ENCODE measurements at places on chromosomes 7 and 10. TPM values are rescaled to one million over a fixed set of nuclear protein-coding genes. Genes with fewer than 3 reads are reported as not detected.

GRCh38 chr10:50579491-50580261 is 44.1 kb downstream of the SGMS1 start:
- peak; percentile 28 for DNase-seq
- H3K4me1 ChIP-seq = peaks cover 21% of the 10 kb centered on the region
- H3K27me3 ChIP-seq = no peaks in the 10 kb centered on the region
- no peaks in the 10 kb centered on the region for H3K36me3 ChIP-seq
- H3K4me3 ChIP-seq = no peak overlapping the region

DNA sequence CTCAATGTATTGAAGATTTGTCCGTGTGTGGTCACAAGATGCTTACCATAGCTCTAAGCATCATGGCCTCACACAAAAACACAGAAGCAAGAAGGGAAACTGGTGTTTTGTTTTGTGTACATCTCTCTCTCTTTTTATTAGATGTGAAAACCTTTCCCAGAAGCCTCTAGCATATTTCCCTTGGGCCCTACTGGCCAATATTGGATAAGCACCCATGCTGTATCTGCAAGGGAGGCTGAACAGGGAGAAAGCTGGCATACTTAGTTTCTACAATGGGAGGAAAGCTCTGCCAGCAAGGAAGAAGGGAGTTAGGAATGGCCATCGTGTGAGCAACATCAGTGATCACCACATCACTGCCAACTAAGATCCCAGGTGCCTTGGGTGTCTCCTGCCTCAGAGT is 9.6 kb upstream of the NAMPT start:
- no peaks in the 10 kb centered on the region for H3K4me1 ChIP-seq
- no peak overlapping the region for H3K4me3 ChIP-seq
- DNase-seq = no peak
- no peaks in the 10 kb centered on the region for H3K27me3 ChIP-seq

DNA sequence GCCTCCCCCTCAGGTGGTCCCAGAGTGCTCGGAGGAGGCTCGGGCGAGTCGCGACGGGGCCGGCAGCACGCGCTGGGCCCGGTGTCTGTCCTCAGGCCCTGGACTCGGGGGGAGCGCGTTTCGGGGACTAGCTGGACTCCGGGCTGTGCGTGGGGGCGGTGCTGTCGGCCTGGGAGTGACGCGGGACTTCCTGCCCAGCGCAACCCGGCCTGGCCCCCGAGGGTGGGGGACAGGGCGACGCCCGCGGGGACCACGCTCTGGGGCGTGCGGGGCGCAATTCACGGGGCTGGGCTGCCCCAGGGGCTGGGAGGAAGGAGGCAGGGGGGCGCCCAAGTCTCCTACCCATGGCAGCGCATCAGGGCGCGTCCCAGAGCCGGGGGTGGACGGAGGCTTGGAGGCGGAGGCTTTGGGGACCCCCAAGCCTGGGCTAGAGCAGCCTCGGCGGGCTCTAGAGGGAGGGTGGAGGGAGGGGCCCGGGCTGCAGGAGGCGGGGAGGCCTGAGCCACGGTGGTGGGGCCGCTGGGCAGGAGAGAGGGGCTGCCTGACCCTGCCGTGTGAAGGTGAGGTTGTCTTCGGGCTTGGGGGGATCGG is 2.3 kb upstream of the VENTX start:
- no peaks in the 10 kb centered on the region for H3K36me3 ChIP-seq
- no peaks in the 10 kb centered on the region for H3K4me1 ChIP-seq
- DNase-seq = peak; percentile 30
- H3K27ac ChIP-seq = no peak overlapping the region
- H3K27me3 ChIP-seq = peaks cover 20% of the 10 kb centered on the region
- no peak overlapping the region for H3K4me3 ChIP-seq

GRCh38 chr10:114526504-114527238 is 122.4 kb upstream of the AFAP1L2 start:
- H3K36me3 ChIP-seq = peaks cover 6% of the 10 kb centered on the region
- peak overlapping the region; percentile 70 for H3K4me3 ChIP-seq
- H3K27ac ChIP-seq = peak overlapping the region; percentile 63
- no peaks in the 10 kb centered on the region for H3K27me3 ChIP-seq

DNA sequence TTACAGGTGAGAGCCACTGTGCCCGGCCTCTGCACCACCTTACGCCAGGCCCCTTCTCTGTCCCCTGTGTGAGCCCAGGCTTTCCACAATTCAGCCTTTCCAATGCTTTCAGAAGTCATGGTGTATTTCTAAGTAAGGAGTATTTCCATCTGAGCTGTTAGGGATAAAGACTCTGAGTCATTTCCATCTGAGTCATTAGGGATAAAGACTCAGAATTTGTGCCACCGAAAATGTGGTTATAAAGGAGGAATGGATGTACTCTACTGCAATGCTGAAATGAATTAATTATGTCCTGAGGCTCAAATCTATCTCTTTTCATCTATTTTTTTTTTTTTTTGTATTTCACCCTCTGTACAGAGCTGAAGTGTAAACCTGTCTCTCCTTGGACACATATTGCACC is 84.0 kb downstream of the GATA3 start:
- no peak for DNase-seq
- no peaks in the 10 kb centered on the region for H3K36me3 ChIP-seq

- no peak overlapping the region for H3K4me3 ChIP-seq
- no peak for DNase-seq
- no peaks in the 10 kb centered on the region for H3K36me3 ChIP-seq
- no peak overlapping the region for H3K27ac ChIP-seq
These were observed 210.5 kb downstream of the ETV1 start for GRCh38 chr7:13778967-13779366.

DNA sequence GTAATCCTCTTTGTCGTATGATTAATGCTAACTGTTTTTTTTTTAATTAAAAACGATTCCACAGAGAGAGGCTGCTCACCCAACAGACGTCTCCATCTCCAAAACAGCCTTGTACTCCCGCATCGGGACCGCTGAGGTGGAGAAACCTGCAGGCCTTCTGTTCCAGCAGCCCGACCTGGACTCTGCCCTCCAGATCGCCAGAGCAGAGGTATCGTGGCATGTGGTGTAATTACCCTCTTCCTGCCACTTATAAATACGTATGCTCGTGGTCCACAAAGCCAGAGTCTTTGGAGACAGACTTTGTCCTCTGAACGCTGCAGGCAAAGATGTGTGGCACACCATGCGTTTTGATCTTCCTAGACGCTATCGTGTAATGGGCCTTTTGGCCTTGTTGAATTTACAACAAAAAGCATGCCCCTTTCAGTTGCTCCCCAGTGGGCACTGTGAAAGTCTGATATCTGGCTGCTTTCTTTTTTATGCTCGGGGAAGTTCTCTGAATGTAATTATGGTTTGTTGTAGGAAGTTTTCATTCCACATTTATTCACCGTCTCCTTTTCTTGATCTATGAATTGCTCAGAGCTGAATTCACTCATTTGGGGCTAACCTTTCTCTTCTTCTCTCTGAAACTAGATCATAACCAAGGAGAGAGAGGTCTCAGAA is 33.6 kb upstream of the BTBD16 start:
- no peak for DNase-seq
- H3K4me3 ChIP-seq = no peak overlapping the region
- H3K36me3 ChIP-seq = no peaks in the 10 kb centered on the region
- no peaks in the 10 kb centered on the region for H3K4me1 ChIP-seq
- no peaks in the 10 kb centered on the region for H3K27me3 ChIP-seq

DNA sequence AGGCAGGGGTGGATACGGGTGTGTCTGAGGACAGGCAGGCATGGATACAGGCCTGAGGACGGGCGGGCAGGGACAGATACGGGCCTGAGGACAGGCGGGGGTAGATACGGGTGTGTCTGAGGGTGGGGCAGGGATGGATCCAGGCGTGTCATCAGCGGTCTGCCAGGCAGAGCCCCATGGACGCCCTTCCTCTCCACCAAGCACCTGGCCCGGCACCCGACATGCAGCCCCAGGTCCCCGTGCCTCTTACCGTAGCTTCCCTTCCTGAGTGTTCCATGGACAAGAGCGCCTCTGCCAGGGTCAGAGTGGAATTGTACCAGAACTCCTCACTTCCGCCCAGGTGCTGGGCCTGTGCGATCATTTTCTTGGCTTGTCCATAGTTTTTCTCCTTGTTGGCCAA is 74.6 kb upstream of the NKX6-2 start:
- no peaks in the 10 kb centered on the region for H3K4me1 ChIP-seq
- DNase-seq = peak; percentile 28
- no peaks in the 10 kb centered on the region for H3K36me3 ChIP-seq
- H3K27ac ChIP-seq = no peak overlapping the region
- no peak overlapping the region for H3K4me3 ChIP-seq

GRCh38 chr10:3671386-3671955 is 113.5 kb downstream of the KLF6 start:
- H3K4me1 ChIP-seq = no peaks in the 10 kb centered on the region
- H3K27me3 ChIP-seq = no peaks in the 10 kb centered on the region
- DNase-seq = no peak
- no peak overlapping the region for H3K4me3 ChIP-seq
- no peaks in the 10 kb centered on the region for H3K36me3 ChIP-seq

DNA sequence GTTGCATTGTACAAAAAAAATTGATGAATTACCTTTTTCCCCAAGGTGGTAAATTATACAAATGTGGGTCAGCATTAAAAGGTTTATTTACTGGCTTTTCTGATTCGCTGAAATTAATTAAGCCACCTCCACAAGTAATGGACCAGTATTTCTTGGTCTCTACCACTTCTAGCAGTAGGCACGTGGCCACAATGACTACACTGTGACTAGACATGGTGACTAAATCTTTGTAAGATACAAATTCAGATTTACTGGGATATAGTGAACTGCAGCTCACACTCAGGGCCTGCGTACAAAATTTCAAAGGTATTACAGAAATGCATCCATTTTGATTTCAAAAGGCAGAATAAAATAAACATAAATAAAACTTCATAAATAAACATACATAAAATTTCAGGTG is 10.9 kb downstream of the HPSE2 start:
- H3K36me3 ChIP-seq = no peaks in the 10 kb centered on the region
- H3K27me3 ChIP-seq = peaks cover 6% of the 10 kb centered on the region
- DNase-seq = no peak
- H3K27ac ChIP-seq = no peak overlapping the region

GRCh38 chr10:43377424-43377883 is 6.0 kb downstream of the FXYD4 start:
- no peak overlapping the region for H3K4me3 ChIP-seq
- DNase-seq = peak; percentile 75
- H3K27ac ChIP-seq = no peak overlapping the region
- no peaks in the 10 kb centered on the region for H3K4me1 ChIP-seq

The EGFR gene
- total RNA-seq = 61.3 TPM

The SOSTDC1 gene
- total RNA-seq = 13.4 TPM

The MUC12 gene
- 3.8 TPM for total RNA-seq

The PON1 gene
- total RNA-seq = not detected

The LIPK gene
- total RNA-seq = not detected

The TMEM26 gene
- total RNA-seq = 1.2 TPM

The NAMPT gene
- total RNA-seq = 217 TPM

The COL13A1 gene
- total RNA-seq = 5.2 TPM

Measured in kidney (tissue), 22 donors.